Left cardiac atrium (tissue), 4 donors: ENCODE measurements at places on chromosomes 6 and 20. TPM values are rescaled to one million over a fixed set of nuclear protein-coding genes. Genes with fewer than 3 reads are reported as not detected.
A peak's percentile ranks its signal among the peaks of the same experiment; 100 is the strongest.

DNA sequence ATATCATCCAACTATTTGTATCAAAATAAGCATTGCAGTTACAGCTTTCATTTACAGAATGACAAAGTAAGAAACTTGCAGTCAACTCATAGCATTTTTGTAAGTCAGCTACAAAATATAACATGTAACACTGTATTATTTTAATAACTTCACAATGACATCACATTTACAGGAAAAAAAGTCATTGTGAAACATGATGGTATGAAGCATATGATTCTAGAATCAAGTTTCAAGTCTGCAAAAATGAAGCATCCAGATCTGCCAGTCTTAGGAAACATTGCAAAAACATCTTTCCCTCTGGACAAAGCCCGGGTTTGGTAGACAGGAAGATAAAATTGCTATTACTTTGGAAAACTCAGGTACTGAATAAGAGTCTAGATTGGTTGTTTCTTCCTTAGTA is 263.9 kb upstream of the NT5E start:
- no peak for DNase-seq

The OR2J2 gene
- total RNA-seq, result not detected

GRCh38 chr6:44216677-44217331 is at the start of gene MYMX:
MYMX (plus strand) TSS chr6:44216926; CDS start chr6:44217472, 546 bp downstream.
- DNase-seq, result peak; percentile 47

GRCh38 chr6:143539734-143540133 is 28.2 kb upstream of the FUCA2 start:
- no peak for DNase-seq

The ARMH2 gene
- not detected for total RNA-seq

DNA sequence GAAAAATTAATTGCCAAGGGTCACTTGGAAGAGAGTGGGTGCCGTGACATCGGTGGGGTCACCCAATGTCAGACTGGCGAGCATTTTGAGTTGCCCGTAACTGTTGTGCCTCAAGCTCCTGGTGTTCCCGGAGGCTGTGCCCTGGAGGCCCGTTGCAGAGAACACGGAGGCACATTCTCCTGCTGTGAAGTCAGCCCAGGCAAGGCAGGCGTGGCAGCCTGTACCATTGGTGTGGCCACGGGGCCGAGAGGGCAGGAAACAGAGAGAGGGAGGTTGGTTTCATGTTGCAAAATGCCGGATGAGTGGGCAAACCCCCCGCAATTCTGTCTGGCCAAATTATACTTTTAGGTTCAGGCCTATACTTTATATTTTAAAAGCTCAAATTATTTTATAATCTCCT is 81.2 kb downstream of the THBS2 start:
- DNase-seq, result peak; percentile 89
